Femur (tissue), 1 donor: ENCODE measurements at places on chromosomes 1 and 21.

- DNase-seq, result peak; percentile 62
Observed at GRCh38 chr1:109161858-109162606, 48.1 kb downstream of the ELAPOR1 start.

- DNase-seq, result no peak
Observed at GRCh38 chr21:36516281-36516680, 36.4 kb upstream of the CLDN14 start.

DNA sequence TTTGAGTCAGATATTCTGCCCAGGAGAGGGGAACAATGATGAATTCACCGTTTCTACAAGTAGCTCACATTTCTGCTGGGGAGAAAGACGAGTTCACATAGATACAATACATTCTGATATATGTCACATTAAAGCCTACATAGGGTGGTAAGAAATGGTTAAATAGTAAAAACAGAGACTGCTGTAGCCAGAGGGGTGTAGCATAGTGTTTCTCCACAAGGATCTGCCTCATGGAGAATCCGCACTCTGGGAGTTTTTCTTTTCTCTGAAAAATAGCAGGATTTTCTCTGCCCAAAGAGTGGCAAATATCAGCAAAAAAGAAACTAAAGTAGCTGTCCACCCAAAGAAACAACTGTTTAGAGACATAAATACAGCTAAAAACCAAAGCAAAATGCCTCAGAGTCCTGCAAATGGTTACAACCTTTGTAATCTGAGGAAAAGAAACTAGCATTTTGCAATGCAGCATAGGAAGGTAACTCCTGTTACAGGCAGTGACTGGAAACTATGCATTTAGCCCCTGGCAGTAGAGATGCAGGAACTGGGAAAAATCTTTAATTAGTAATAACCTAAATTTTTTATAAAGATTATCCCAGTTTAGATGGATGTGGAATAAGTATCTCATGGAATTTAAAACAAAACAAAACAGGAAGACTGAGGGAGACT, 1126.7 kb upstream of the ADGRL2 start:
- DNase-seq, result no peak

DNA sequence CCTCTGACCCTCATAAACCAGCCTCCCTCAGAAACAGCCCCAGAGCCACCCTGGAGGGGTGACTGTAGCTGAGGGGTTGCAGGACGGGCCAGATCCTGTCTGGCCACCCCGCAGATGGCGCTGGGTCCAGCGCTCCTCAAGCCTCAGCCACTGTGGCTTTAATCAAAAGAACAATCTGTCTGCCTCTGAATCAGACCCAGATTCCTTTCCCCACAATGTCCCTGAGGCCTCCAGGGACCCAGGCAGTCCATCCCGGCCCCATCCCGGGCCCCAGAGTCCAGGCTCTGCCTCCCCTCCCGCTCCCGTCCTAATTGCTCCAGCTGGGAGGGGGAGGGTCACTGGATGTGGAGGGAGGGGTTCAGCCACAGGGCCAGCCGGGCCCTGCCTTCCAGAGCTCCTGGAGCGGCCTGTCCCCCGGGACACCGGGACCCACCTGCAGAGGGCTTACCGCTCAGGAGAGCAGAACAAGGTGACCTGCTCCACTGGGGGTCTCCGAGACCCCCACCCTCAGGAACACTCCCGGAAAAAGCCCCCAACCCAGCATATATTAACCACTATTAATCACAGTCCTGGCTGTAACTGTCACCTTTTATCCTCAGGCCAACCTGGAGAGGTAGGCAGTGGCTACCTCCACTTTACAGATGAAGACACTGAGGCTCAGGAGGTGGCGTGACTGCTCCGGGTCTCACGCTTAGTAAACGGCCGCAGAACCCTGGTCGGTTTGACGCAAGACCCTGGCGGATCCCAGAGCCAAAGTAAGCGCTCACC, 836 bp upstream of the FBLIM1 start:
- DNase-seq, result peak; percentile 26

DNA sequence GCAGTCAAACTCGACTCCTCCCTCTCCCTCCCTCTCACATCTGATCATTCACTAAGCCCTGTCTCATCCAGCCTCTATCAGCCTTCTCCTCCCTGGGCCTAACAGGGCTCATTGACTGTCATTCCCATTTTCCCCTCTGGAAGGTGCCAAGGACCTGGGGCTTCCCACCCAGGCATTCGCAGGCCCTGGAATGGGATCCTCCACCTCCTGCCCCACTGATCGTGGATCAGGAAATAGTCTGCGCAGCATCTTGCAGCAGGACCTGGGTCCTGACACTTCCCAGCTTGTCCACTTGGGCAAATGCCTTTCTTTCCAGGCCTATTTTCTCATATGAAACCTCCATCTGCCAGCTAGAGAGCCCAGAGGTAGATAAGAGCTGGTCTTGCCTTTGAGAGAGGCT, 71.2 kb upstream of the ZC3H12A start:
- DNase-seq, result no peak

DNA sequence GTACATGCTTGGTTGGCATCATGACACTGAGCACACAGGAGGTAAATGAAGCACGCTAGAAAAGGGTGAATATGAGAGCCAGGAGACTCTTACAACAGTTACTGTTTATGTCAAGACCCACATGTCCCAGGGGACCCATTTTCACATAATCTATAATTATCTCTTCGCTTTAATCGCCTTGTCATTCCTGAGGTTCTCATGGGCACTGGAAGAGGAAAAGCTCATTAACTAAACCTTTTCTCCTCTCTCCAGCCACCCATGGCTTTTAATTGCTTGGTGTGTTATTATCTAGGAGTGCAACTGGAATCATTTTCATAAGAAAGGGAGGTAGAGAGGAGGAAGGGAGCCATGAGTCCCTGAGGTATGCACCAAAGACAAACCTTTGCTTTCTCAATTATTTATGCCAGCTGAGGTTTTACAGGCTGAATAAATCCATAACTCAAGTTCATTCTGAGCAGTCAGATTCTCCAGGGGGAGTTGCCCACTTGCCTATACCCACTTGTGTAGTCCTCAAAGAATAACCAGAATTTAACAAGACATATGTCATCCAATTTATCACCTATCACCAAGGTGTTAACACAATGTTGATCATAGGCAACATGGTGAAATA, 77.4 kb downstream of the ACBD6 start:
- DNase-seq, result no peak

GRCh38 chr1:4132352-4133296, 232.6 kb upstream of the C1orf174 start:
- DNase-seq, result no peak

GRCh38 chr21:34511787-34512455, at the start of gene KCNE1:
Gene KCNE1 (minus strand): TSS chr21:34512210. CDS start chr21:34449634, 62,576 bp downstream.
- no peak for DNase-seq

DNA sequence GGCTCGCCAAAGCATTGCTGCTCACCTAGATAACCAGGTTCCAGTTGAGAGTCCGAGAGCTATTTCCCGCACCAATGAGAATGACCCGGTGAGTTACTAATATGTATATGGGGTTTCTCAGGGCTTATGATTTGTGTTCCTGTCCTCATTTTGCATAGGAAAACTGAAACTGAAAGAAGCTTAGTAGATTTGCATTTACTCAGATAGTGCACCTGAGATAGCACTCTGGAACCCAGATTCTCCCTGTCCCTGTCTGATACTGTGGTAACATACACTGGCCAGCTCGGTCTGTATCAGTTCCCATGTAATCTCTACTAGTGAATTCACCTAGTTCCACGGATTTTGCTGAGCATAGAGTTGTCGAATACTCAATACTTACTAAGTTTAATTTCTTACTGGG, 28.1 kb downstream of the DAP3 start:
- DNase-seq, result no peak

- no peak for DNase-seq
Observed at GRCh38 chr1:5724847-5725246, 267.4 kb downstream of the NPHP4 start.

GRCh38 chr1:183804387-183804786, 533 bp upstream of the RGL1 start:
- DNase-seq, result peak; percentile 60

DNA sequence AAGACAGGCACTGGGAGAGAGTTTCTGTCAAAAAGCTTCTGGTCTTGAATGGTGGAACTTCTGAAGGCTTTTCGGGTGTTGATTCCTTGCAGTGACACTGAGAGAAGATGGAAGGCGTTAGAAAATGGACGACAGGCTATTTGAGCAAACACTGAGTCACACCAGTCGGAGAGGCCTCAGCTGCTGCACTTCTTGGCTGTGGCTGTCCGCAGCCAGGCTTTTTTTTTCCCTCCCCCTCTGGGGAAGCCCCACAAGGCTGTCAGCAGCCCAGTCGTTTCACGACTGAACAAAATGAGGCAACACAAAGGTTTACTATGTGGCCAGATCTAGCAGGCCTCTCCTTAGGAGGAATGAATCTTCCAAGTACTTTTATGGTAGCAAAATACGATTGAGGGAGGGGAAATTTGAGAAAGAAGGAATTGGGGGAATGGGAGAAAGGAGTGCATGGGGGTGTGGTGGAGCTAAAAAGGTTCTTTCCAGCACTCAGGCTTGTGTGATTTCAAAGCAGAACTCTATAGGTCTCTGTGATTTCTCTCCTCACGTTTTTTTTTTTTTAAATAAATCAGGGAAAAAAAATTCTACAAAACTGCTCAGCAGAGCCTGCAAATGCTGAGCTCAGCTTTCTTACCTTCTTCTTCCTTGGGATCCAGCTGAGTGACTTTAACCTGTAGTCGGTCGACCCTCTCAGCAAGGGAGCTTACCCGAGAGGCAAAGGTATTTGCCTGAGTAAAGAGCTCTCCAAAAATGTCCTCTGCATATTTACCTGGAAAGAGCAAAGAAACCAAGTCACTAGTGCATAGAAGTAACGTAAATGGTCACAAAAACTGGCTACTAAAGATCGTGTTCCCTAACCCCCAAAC, 26.1 kb downstream of the GPR3 start:
- peak; percentile 90 for DNase-seq

- no peak for DNase-seq
Observed at GRCh38 chr1:190029441-190029840, 448.2 kb downstream of the BRINP3 start.

GRCh38 chr21:43937891-43938309, 72.9 kb downstream of the AGPAT3 start:
- no peak for DNase-seq

DNA sequence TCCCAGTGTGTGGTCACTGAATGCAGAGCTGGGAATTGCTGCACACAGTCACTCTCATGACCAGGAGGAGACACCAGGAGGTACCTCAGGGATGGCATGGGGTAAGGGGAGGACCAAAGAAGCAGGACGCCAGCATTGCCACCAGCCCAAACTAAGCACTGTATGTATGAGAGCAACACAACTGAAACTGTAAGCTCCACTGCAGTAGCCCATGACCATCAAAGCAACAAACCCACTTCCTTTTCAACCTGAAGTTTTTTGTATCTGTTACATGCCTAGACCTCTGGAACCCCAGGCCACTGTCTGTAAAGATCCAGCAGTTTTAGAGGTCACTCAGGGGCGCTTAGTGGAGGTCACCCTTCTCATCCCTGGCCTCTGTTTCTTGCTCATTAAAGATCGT, 164.3 kb downstream of the SETD4 start:
- DNase-seq, result no peak

DNA sequence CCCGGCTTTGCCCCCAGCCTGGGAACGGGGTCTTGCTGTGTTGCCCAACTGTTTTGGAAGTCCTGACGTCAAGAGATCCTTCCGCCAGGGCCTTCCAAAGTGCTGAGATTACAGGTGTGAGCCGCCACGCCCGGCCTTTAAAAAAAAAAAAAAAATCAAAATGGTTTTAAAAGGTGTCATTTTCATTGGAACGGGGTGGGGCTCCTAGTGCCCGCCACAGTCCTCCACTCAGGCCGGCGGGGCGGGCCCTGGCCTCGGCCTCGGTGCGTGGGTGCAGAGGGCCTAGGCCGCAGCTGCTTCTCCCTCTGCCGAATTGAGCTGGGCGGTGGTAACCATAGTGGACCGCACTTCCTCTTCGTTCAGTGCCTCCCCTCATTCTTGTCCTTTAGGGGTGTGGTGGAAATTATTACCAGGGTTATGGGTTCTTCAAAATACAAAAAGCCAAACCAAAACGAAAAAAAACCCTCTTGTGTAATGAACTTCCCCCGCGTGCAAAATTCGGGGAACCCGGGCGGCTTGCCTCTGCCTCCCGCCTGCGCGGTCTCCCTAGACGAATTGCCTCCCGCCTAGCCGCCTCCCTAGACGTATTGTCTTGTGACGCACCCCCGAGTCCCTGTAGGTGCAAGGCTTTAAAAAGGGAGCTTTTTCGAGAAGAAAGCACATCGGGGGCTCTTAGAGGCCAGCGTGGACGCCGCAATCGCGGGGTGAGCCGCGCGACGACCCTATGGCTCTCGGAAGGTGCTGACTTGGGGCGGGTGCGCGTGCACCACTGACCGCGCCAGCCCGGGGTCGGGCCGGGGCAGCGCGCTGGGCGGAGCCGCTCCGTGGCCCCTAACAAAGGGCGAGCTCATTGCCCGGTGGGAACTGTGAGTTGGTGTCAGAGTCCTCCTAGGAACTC, 10.5 kb upstream of the SPEN start:
- peak; percentile 43 for DNase-seq

DNA sequence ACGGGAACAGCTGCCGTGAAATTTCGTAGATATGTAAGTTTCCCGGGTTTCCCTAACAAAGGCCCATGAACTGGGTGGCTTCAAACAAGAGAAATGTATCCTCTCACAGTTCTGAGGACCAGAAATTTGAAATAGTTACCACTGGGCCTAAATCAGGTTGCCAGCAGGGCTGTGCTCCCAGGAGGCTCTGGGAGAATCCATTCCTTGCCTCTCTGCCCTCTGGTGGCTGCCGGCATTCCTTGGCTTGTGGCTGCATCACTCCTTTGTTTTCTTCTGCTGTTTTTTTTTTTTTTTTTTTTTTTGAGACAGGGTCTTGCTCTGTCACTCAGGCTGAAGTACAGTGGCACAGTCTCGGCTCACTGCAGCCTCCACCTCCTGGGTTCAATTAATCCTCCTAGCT, 23.7 kb downstream of the UMODL1 start:
- DNase-seq, result no peak

DNA sequence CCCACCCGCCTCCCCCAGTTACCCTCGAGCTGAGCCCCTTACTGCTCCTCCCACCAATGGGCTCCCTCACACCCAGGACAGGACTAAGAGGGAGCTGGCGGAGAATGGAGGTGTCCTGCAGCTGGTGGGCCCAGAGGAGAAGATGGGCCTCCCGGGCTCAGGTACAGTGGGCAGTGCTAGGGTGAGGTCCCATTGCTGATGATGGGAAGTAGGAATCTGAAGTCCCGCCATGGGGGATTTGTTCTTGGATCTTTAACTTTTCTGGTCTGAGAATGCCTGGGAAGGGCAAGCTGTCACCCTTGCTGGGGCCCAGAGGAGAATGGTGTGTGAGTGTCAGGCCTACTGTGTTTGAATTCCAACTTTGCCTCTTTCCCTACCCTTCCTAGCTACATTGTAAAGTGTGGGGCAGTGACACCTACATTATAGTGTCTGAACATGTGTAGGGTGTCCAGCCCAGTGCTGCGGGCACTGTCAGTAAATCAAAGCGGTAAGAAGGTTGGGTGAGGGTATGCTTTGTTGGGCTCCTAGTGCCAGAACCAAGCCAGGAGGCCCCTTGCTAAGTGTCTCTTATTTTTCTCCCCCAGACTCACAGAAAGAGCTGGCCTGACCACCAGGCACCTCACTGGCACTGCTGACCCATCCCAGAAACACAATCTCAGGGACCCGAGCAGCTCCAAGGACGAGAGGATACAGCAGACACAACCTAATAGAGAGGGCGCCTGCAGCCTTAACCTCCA, 44.7 kb downstream of the YARS1 start:
- DNase-seq, result no peak

- DNase-seq, result no peak
Observed at GRCh38 chr1:225707824-225708223, 54.9 kb upstream of the ENAH start.
